Stimulated activated CD4-positive, alpha-beta T cell treated with anti-CD3 and anti-CD28 coated beads, Interleukin-15, amount 100 ng/mL, for 1 hour (primary cell): ENCODE measurements at places on chromosomes 2 and 18.

DNA sequence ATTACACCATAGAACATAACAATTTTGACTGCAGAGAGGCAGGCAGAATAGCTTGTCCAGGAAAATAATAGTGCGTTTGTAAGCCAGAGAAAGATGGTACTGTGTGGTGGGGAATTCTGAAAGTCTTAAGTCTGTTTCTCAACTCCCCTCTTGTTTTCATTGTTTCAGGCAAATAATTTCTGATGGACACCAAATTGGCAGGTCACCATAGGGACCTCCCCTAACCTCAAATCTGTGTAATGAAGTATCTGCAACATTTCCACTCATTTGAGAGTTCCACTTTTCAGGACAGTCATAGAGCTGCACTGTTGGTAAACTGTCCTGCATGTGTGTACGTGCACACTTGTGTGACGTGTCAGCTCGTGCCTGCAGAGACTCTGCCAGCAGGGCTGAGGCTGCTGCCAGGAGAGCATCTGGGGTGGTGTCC lies 195.6 kb downstream of the AGAP1 start:
- DNase-seq = no peak

DNA sequence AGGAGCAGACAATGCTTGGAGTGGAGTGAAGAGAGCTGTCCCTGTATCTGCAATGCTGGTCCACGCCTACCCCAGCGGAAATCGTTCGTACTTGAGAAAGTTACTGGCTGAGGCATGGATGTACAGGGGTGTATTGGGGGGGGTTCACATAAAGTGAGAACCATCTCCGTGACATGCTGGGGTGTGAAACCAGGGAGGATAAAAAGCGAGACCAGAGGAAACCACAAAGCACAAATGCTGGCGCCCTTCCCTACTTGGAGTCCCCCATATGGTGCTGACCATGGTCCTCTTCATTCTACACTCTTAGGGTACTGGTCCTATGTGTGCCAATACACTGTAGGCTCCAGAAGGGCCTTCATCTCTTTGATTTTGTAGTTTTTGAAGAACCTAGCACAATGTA lies 244.1 kb downstream of the L3MBTL4 start:
- no peak for DNase-seq

DNA sequence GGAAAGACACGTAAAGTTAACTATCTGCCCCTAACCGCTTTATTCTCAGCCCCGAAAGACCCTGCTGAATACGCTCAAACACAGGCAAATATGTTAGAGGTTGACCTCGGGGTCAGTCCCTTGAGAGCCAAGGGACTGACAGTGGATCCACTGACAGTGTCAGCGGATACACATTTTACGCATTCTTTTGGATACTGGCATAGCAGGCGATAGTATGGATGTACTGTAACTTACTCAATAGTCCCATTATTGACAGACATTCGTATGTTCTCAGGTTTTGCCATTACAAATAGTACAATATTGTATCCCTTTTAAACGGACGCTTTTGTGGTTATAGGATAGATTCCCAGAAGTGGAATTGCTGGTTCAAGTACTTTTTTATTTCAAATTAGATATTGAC lies 13.4 kb downstream of the ATP6V1B1 start:
- no peak for DNase-seq

- no peak for DNase-seq
Measured at GRCh38 chr18:24514439-24514838, 54.0 kb downstream of the HRH4 start.

DNA sequence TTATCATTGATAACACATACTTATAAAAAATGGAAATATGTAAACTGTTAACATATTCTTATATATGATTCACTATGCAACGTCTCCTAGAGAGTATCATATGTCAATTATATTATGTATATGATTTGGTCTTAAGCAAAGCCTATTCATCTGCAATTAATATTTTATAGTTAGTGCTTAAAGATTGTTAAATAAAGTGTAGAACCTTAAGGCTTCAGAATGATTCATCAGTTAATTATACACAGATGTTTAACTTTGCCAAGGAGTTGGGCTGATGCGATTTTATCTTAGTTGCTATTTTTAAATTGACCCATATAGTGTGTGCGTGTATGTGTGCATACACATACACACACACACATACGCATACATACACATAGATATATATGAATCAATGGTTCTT lies 323.1 kb downstream of the RBM43 start:
- DNase-seq = no peak

DNA sequence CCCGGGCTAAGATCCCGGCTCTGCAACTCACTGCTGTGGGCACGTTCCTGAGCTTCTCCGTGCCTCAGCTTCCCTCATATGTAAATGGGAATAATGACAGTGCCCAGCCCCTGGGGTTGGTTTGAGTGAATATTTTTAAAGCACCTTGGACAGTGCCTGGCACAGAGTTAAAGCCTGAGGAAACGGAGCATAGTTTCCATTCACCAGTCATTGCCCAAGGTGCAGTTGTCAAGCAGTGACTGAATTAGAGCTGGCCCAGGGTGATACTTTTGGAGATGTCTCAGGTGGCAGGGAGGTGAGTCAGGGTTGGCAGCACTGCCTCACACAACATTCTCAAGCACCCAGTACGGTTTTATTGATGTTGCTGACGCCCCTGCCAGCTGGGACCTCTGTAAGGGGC lies 12.2 kb downstream of the TMEM177 start:
- DNase-seq = no peak

DNA sequence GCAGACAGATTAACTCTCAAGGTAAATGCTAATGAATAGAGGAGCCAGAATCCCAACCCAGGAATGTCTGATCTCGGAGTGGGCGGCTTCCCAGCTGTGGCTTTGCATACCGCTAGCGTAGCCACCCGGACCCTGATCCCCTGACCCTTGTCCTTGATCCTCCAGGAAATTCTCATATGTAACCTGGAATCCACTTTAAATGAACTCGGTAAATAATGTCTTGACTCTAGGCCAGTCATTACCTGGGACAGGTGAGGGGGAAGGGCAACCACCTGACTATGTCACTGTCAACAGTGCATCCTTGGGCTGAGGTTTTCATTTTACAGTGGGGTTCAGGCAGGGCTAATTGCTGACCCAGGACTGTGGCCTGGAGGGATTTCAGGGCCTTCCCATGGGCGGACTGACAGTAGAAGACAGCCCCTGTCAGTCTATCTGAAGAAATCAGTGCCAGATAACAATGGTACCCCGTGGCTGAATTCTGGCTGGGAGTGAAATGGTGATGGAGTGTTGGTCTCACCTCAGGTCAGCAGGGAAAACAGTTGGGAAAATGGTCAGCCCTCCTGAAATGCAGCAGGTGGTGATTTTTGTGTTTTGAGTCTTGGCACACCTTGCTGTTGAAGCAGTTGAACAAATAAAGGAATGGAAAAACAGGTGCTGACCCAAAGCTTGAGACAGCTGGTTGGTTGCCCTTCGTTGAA lies 9.6 kb downstream of the ACKR3 start:
- no peak for DNase-seq

- no peak for DNase-seq
Measured at GRCh38 chr18:50757358-50757757, 62.5 kb downstream of the MRO start.

DNA sequence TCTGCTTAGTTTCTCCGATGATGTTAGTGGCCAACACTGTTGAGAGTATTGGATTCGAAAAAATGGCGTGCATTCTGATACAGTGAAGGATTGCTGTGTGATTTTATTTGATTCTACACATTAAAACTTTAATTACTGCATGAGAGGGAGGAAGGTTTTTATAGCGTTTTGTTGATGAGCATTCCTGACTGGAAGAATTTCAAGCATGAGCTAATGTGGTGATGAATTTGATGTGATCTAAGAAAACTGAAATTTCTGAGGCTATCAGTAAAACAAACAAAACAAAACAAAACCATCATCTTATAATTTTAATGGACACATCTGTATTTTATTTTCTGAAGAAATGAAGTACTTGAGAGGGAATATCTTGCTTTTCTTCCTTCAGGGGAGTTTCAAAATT lies 59.6 kb downstream of the ITGB6 start:
- DNase-seq = no peak

- no peak for DNase-seq
Measured at GRCh38 chr2:37769551-37769950, 98.1 kb upstream of the CDC42EP3 start.

DNA sequence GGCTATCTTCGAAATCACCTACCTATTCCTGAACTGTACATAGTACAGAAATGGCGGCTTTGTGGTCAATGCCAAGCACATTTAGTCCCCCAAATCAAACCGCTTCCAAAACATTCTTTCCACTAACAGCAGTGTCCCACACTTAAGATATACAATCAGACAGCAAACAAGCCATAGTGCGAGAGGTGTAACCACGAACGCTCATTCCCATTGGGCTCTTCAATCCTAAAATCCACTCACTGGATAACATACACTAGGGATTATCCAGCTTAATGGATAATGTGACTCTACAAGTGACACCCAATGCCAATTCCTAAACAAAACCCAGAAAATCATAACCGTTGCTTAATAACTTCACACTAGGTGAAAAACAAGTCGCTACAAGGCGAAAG lies 2.0 kb downstream of the XPO1 start:
- DNase-seq = no peak

- no peak for DNase-seq
Measured at GRCh38 chr2:238163481-238164198, 4.9 kb downstream of the ERFE start.

DNA sequence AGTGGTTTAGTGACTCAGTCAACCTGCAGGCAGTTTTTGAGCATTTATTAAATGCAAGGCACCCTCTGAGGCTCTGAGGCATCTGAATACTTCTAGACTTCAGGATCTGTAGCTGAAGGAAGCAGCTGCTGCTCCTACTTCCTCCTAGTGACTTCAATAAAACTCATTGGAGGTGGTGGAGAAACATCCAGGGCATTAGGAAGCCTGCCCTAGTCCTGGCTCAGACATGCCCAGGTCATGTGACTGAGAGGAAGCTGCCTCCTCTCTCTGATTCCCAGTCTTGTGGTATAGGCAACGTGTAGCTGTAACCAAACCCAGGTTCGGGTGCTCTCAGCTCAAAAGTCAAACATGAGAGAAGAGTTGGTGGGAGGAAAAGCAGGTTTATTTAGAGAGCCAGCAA lies 287.2 kb upstream of the GYPC start:
- no peak for DNase-seq

DNA sequence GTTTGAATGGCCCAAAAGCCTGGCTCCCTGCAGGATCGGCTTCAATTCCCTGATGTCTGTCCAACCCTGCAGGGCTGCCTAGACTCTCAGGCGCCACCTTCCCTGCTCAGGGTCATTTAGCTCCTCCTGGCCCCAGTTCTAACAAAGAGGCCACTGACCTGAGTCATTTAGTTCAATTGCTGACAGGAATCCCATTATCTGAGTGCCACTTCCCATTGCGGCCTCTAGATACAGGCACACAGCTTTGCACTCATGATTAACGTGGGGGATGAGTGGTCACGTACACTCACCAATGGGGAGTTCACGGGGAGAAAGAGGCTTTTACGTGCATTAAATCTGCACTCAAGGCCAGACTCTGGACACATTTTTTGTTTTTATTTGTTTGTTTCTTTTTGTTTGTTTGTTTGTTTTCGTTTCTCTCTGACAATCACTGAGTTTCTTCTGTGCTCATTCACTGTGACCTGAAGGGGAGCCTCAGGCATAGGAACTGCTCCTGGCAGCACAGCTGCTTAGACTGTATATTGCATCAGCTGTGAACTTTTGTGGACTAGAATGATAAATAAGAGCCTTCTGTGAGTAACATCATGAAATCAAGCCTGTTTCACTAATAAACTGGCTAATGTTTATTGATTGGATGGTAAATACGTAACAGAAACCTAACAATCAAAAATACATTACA lies 118.9 kb upstream of the CTNNA2 start:
- no peak for DNase-seq

- no peak for DNase-seq
Measured at GRCh38 chr18:10138719-10139118, 224.9 kb downstream of the VAPA start.

DNA sequence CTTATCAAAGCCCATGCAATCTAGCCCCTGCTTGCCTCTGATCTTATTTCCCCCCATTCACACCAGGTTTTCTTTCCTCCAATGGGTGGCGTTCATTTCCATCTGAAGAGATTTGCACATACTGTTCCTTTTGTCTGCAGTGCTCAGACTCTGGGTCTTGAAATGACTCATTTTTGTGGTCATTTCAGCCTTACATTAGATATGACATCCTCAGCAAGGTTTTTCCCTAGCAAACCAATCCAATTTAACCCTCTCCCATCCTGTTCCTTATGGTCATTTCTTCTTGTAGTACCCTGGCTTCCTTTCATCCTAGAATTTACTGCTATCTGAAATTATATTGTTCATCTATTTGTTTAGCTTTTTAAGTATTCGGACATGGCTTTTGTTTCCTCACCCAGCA lies 42.5 kb upstream of the SCN1A start:
- DNase-seq = no peak

- DNase-seq = no peak
Measured at GRCh38 chr2:79432731-79433146, 80.1 kb upstream of the CTNNA2 start.

GRCh38 chr2:165401285-165401852 lies 68.1 kb upstream of the CSRNP3 start:
- no peak for DNase-seq
